ENCODE measurements at places on chromosomes 12 and 14. TPM values are rescaled to one million over a fixed set of nuclear protein-coding genes. Genes with fewer than 3 reads are reported as not detected.

The SERPINA9 gene
- total RNA-seq, result not detected

The TCP11L2 gene
- 10.6 TPM for total RNA-seq

The LTBR gene
- total RNA-seq, result 138 TPM

The IGF1 gene
- not detected for total RNA-seq

The CCDC175 gene
- not detected for total RNA-seq

The GLIPR1 gene
- total RNA-seq, result 5.0 TPM

The DYNLL1 gene
- total RNA-seq, result 283 TPM

The PXMP2 gene
- total RNA-seq, result 55.4 TPM

The IL23A gene
- total RNA-seq, result 0.23 TPM

The EPS8 gene
- total RNA-seq, result 63.3 TPM

The PLA2G1B gene
- total RNA-seq, result not detected

The BIN2 gene
- not detected for total RNA-seq

The MUCL1 gene
- not detected for total RNA-seq

The AKAP3 gene
- total RNA-seq, result 0.53 TPM

The EXOC5 gene
- 27.3 TPM for total RNA-seq

The EID3 gene
- 11.1 TPM for total RNA-seq

The RHEBL1 gene
- total RNA-seq, result 9.5 TPM

The BEST3 gene
- total RNA-seq, result not detected

The NRIP2 gene
- total RNA-seq, result not detected

The NFATC4 gene
- 12.2 TPM for total RNA-seq

The COL2A1 gene
- 0.41 TPM for total RNA-seq

The AVPR1A gene
- total RNA-seq, result not detected

The RPS6KL1 gene
- 6.9 TPM for total RNA-seq

The ATL1 gene
- 0.30 TPM for total RNA-seq

The GDF3 gene
- total RNA-seq, result not detected

The GPR137C gene
- total RNA-seq, result not detected

The DACT1 gene
- total RNA-seq, result 2.8 TPM

The ITGB7 gene
- total RNA-seq, result 2.2 TPM

The IGFBP6 gene
- total RNA-seq, result 347 TPM
